ENCODE measurements at places on chromosomes 11 and 22. TPM values are rescaled to one million over a fixed set of nuclear protein-coding genes. Genes with fewer than 3 reads are reported as not detected.

GRCh38 chr22:22810018-22810427 lies 77.6 kb upstream of the IGLL5 start:
- DNase-seq, result peak; percentile 64
- no peaks in the 10 kb centered on the region for H3K36me3 ChIP-seq
- H3K4me3 ChIP-seq, result no peak overlapping the region
- H3K4me1 ChIP-seq, result no peaks in the 10 kb centered on the region
- H3K27ac ChIP-seq, result no peak overlapping the region
- H3K27me3 ChIP-seq, result peaks cover 6% of the 10 kb centered on the region

DNA sequence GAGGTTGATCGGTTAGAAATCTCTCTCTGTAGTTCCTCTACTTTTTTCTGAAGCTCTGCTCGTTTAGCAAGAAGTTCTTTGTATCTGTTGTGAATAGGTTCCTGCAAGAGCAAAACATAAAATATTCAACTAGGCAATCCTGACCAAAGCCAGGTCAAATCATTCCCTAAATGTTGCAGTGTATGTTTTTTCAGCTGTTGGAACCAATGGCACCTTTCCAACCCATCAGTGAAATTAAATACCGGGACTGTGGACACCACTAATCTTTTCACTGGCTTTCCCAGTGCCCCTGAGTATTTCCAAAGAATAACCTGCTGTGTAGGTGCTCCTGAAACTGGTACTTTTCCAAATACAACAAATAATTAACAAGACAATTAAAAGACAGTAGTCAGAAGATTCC lies 45.1 kb downstream of the CEP57 start:
- peaks cover 27% of the 10 kb centered on the region for H3K36me3 ChIP-seq
- no peak overlapping the region for H3K27ac ChIP-seq
- no peak for DNase-seq

DNA sequence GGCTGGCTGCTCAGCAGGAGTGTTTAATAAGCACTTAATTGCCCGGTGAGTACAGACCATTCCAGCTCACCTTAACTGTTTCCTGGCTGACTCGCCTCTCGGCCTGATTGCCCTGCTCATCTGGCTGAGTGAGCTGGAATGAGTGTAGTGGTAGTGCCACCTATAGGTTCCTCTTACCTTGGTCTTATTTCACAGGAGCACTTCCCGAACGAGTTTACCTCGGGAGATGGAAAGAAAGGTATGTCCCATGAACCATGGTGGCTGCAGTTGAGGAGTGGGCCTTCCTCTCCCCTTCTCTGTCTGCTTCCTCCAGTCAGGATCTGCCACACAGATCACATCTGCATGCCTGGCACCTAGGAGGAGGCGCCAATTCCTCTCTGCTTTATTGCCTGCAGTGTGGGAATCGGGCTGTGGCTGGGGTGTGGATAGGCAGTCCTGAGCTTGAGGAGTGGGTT lies 26.7 kb downstream of the UPB1 start:
- H3K36me3 ChIP-seq, result no peaks in the 10 kb centered on the region
- no peaks in the 10 kb centered on the region for H3K27me3 ChIP-seq
- H3K27ac ChIP-seq, result no peak overlapping the region
- H3K4me1 ChIP-seq, result no peaks in the 10 kb centered on the region
- H3K4me3 ChIP-seq, result no peak overlapping the region

DNA sequence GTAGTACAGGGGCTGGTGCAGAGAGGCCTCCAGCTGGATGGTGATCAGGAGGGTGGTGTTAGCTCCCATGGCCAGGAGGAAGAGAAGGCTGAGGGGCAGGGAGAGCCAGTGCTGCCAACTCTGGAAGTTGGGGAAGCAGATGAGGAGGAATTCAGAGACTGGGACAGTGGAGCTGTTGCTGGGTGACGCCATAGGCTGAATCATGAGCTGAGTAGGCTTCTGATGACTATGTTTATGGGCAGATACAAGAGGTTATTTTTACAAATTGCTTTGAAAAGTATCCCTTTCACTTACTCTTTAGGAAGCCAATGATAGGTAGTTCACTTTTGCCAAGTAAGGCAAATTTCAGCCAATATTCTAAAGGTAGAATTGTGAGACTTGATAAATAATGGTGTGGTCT lies 3.1 kb downstream of the OR56A1 start:
- H3K27me3 ChIP-seq, result no peaks in the 10 kb centered on the region
- no peak for DNase-seq
- no peak overlapping the region for H3K4me3 ChIP-seq
- no peaks in the 10 kb centered on the region for H3K4me1 ChIP-seq
- H3K27ac ChIP-seq, result no peak overlapping the region

DNA sequence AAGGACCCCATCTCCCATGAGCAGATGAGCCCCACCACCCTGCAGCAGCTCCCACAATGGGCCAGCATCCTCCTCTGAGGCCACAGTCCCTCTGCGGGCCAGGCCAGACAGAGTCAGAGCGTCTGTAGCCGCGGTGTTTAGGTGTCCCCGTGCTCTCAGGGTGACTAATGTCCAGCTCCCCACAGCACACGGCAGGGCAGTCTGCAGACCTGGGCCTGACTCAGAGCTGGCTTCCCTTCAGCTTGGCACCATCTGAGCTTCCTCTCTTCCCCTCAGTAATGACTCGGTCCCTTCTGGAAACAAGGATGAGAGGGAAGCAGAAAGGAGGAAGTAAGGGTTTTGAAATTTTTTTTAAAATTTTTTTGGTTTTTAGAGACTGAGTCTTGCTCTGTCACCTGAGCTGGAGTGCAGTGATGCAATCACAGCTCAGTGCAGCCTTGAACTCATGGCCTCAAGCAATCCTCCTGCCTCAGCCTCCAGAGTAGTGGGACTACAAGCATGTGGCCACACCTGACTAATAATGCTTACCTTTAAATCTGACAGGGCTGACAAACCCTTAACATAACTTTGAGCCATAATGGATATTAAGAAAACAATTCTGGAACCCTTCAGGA lies 28.5 kb downstream of the LRRC74B start:
- no peak overlapping the region for H3K4me3 ChIP-seq
- peak; percentile 90 for DNase-seq
- H3K36me3 ChIP-seq, result no peaks in the 10 kb centered on the region
- H3K4me1 ChIP-seq, result no peaks in the 10 kb centered on the region
- no peak overlapping the region for H3K27ac ChIP-seq

DNA sequence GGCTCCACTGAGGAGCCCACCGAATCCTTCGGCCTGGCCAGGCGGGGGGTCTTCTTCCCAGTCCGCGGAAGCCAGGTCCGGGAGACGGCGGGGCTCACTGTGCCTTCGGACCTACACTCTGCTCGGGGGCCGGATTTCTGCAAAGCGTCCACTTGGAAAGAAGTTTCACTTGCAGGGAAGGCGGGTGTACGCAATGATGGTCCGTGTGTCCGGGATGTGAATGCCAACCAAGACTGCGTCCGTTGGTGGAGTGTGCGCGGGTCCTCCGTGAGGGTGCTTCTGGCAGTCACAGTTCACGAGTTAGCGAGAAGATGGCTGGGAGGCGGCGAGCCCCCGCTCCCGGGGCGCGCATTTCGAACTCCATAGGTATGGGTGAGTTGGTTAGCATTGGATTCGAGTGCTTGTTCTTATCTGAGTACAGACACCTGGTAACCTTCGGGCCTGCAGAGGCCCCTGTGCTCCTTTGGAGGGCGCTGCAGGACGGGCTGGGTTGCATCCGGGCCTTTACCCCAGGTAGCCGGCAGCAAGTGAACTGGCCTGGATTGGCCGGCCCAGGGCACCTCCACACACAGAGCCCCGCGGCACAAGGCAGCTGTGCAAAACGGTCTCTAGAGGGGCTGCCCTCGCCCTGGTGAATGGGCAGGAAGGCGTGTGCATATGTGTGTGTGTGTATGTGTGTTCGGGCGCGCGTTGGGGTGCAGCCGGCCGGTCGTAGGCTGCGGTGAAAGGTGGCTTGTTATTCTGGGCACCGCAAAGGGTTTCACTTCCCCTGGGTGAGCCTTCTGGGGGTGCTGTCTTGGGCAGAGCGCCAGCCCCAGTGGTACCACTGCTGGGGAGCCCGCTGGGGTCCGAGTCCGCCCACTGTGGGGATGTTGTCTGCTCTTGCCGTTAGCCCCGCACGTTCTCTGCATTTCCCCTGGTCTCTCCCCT lies 13.3 kb upstream of the CYP2R1 start:
- peak overlapping the region; percentile 59 for H3K4me3 ChIP-seq
- peaks cover 5% of the 10 kb centered on the region for H3K27me3 ChIP-seq
- no peaks in the 10 kb centered on the region for H3K36me3 ChIP-seq
- H3K27ac ChIP-seq, result no peak overlapping the region

DNA sequence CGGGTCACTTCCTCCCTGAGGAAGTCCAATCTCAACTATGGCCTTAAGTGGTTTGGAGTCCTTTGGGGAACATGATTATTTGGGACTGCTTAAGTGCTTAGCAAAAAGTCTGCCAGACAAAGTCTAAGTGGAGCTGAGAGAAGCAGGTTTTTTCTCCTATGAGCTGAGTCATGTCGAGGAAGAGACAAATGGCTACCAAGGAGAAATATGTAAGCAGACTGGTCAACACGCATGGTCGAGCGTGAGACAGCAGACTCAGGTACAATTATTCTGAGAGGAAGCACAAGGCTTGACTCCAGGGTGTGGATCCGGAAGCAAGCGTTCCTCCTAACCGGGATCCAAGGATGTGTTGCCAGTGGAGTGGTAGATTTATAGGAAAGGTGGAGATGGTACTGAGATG lies 30.6 kb downstream of the UBASH3B start:
- no peak for DNase-seq
- peaks cover 7% of the 10 kb centered on the region for H3K4me1 ChIP-seq
- no peaks in the 10 kb centered on the region for H3K27me3 ChIP-seq

GRCh38 chr11:110735455-110736170 lies 23.4 kb upstream of the ARHGAP20 start:
- no peaks in the 10 kb centered on the region for H3K4me1 ChIP-seq
- no peaks in the 10 kb centered on the region for H3K27me3 ChIP-seq
- no peaks in the 10 kb centered on the region for H3K36me3 ChIP-seq

DNA sequence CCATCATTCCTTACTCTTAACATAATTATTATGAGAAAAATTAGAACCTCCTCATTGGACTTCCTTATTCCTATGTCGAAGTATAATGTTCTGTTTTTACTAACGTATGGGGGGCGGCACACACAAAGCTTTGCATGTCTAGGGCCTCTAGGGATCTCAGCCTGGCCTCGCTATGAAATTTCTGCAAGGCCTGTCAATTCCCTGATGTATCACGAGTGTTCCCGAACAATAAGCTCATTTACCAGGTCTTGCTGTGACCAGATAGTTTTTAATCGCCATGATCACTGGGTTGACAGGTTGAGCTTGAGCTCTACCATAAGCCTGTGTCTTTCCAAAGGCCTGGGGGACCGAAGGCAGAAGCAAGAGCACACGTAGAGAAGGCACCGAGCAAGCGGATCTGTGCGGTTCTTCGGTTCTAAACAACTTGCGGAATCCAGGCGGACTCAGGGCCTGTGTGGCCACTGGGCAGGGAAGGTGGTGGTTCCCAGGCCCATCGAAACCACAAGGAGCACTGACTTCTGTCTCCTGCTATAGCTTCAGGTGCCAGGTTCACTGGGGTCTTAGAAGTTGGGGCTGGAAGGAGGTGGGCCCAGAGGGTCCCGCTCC lies 10.4 kb upstream of the FXYD2 start:
- no peaks in the 10 kb centered on the region for H3K27me3 ChIP-seq
- no peak overlapping the region for H3K27ac ChIP-seq
- DNase-seq, result no peak
- H3K4me3 ChIP-seq, result no peak overlapping the region
- H3K4me1 ChIP-seq, result peaks cover 9% of the 10 kb centered on the region

DNA sequence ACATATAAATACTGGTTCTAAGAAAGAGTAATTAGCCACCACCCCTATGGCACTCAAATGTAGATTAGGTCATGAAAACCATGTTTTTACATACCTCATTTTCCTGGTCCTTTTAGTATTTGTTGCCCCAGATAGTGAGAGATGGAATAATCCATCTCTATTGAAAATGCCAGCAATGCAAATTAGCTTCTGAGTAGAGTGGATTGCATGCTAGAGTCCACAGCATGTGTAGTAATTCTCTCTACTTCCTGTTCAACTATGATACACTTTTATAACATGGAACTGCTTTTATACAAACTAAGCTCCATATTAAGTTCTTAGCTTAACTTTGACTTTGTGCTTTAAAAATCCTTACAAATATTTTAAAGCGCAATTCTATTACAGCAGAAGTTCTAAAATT lies 73.2 kb downstream of the TRPC6 start:
- no peak overlapping the region for H3K4me3 ChIP-seq
- H3K4me1 ChIP-seq, result no peaks in the 10 kb centered on the region
- no peak for DNase-seq

DNA sequence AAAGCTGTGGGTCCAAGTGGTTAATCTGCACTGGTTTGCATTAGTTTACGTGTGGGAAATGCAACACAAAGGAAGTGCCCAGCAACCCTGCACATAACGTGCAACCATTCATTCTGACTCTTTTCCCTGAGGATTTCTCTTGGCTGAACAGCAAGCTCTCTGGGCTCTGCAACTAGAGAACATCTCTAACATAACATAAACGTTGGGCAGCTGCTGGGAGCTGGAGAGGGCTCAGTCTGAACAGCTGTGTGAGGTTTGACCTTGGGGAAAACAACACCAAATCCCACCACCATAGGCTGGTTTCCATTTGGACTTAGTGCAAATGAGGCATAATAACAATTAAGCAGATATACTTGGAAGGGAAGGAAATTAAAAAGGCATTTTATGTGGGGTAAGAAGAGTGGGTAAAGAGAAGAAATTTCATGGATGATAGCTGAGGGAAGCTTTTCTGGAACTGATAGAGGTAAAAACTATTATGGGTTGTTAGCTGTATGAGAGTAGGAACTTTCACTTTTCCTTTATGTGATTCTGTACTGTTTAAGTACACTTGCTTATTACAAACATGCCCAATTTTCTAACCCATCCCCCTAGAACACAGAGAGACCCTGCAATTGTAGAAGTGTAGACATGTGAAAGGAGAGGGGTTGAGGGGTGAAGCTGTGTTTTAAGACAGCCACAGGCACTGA lies 76.2 kb downstream of the SNX19 start:
- DNase-seq, result no peak
- H3K4me1 ChIP-seq, result no peaks in the 10 kb centered on the region
- no peaks in the 10 kb centered on the region for H3K36me3 ChIP-seq
- no peaks in the 10 kb centered on the region for H3K27me3 ChIP-seq
- no peak overlapping the region for H3K4me3 ChIP-seq

DNA sequence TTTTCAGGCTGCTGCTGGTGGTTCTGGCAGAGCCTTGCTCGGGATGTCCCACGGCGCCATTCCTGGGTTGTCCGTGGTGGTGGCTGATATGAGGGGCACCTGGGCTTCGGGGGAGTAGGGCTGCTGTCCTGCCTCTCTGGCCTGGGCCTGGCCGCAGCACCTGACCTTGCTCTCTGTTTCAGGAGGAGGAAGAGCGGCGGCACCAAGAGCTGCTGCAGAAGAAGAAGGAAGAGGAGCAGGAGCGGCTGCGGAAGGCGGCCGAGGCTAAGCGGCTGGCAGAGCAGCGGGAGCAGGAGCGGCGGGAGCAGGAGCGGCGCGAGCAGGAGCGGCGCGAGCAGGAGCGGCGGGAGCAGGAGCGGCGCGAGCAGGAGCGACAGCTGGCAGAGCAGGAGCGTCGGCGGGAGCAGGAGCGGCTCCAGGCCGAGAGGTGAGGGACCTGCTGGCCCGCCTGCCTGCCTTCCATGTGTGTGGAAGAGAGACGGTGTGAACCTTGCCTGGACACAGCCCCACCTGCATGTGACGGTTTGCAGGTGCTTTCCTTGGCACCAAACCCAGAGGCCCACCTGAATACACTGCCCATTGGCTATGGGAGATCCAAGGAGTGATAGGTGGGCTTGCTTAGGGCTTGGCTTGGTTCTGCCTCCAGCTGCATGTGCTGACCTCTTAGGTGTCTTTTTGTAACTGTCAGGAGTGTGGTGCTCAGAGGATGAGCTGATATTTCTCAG lies 22.8 kb downstream of the INCENP start:
- H3K4me3 ChIP-seq, result no peak overlapping the region
- peaks cover 59% of the 10 kb centered on the region for H3K36me3 ChIP-seq
- H3K4me1 ChIP-seq, result no peaks in the 10 kb centered on the region
- peak; percentile 13 for DNase-seq
- H3K27ac ChIP-seq, result no peak overlapping the region

The ADORA2A gene
- 10.5 TPM for total RNA-seq

The SYT13 gene
- not detected for total RNA-seq

The TSGA10IP gene
- not detected for total RNA-seq

The KCNJ1 gene
- total RNA-seq, result not detected

The MAPK12 gene
- 5.6 TPM for total RNA-seq

Measured in adrenal gland (tissue), 19 donors.